ENCODE measurements at places on chromosomes 12 and 14.

- no peak for DNase-seq
These were observed 14.6 kb downstream of the TESC start for GRCh38 chr12:117084405-117085317.

DNA sequence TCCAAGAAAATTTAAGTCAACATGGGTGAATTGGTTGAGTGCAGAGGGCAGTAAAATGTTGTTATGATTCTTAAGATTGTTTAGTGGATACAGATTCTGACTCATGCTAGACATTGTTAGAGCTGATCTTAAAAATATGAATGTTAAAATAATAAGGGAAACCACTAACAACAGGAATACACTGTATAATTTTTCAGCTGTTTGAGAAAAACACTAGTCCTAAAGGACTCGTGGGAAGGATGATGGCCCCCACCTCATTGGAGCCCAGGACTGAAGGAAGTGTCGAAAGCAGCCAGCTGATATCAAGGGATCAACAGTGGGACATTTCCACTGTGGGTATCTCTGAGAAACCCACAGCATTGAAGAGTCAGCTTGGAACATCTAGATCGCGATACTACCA, 82.9 kb upstream of the SCAF11 start:
- DNase-seq = no peak

GRCh38 chr14:105487986-105488777, 1.5 kb downstream of the CRIP1 start:
- no peak for DNase-seq

- no peak for DNase-seq
These were observed 1.4 kb upstream of the BCAT1 start for GRCh38 chr12:24950231-24950834.

- DNase-seq = no peak
These were observed 98.1 kb downstream of the NEDD1 start for GRCh38 chr12:97005174-97005573.

DNA sequence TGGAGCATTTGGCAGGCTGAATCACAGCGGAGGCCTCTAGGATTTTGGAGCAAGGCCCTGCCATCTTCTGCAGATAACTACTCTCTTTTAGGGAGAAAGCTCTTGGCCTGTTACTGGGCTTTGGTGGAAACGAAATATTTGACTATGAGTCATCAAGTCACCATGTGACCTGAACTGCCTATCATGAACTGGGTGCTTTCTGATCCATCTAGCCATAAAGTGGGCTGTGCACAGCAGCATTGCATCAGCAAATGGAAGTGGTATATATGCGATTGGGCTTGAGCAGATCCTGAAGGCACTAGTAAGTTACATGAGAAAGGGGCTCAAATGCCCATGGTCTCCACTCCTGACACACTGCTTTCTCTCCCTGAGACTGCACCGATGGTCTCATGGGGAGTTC, 21.1 kb downstream of the GYS2 start:
- DNase-seq = no peak

DNA sequence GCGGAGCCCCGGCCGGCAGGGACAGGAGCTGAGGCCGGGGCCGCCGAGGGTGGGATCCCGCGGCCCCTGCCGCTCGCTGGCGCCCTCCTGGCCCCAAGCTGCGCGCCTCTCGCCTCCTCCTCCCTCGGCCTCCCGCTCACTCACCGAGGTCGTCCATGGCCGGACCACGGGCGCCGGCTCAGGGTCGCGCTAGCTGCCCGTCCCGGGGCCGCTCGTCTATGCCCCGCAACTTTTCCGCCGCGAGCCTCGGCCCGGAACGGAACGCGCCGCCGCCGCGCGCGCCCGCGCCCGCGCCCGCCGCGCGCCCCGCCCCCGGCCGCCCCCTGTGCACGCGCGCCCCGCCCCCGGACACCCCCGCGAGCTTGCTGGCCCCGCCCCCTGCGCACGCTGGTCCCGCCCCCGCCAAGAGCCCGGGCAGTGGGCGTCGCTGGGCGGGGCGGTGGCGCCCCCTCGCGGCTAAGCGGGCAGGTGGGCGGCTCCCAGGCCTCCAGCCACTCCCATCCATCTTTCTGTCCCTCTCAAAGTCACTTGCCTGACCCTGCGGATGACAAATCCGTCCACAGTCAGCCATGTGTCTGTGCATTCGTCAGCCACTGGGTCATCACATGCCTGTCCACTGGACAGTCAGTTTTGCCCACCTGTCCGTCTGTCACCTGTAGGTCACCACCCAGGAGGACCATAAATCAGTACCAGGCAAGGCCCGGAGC, at the start of gene PXN:
Gene PXN (minus strand): TSS at position 258 of the 707 bp plus-strand sequence. CDS start 101 bp downstream, at position 157.
- DNase-seq = no peak

DNA sequence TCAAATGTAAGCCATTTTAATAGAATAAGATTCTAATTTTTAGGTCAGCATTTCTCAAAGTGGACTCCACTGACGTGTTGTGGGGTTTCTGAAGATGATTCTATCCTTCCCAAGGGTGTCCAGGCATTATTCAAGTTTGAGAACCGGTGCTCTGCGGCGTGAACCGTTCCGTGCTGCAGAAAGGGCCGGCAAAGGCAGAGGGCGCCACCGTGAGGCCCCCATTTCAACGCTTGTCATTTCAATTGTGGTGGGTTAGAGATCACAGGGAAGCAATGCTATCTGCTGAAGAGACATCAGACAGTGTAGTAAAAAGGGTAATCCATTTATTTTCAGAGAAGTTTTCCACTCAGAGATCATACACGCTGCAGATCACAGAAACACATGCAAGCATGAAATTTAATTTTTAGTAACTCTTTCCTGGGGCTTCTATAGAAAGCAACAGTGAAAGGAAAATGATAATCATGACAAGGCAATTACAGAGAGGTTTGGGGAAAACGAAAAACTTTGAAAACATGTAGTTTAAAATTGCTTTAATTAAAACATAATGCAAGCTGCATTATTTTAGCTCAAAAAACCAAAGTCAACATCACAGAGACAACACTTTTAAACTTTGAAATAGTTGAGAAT, 201.7 kb downstream of the EXOC5 start:
- no peak for DNase-seq
